Cardiac muscle cell (in vitro differentiated cells and primary cell): ENCODE measurements at places on chromosomes 2 and 18. TPM values are rescaled to one million over a fixed set of nuclear protein-coding genes. Genes with fewer than 3 reads are reported as not detected.

Gene LYG1
- polyA plus RNA-seq: 1.7 and 1.8 TPM in 2 replicates

Gene DSG4
- polyA plus RNA-seq: not detected in 2 replicates

Gene CIB4
- polyA plus RNA-seq: not detected in 2 replicates

Gene TEX44
- not detected in 2 replicates for polyA plus RNA-seq

Gene HRH4
- polyA plus RNA-seq: not detected in 2 replicates

Gene KCNF1
- polyA plus RNA-seq: 0.75 and 1.9 TPM in 2 replicates

Gene ERBB4
- 42.1 and 54.6 TPM in 2 replicates for polyA plus RNA-seq

Gene PROKR1
- polyA plus RNA-seq: not detected in 2 replicates

Gene TEKT4
- not detected in 2 replicates for polyA plus RNA-seq

Gene LRRC30
- not detected in 2 replicates for polyA plus RNA-seq

Gene VWA3B
- 0.69 TPM in 1 of 2 replicates, not detected in the other for polyA plus RNA-seq

Gene ASB18
- 0.70 TPM in 1 of 2 replicates, not detected in the other for polyA plus RNA-seq

Gene STK16
- polyA plus RNA-seq: 12.1 and 15.8 TPM in 2 replicates

Gene GALNT3
- polyA plus RNA-seq: not detected in 2 replicates

Gene DQX1
- polyA plus RNA-seq: 0.60 and 0.67 TPM in 2 replicates

Gene PECR
- 9.9 and 11.4 TPM in 2 replicates for polyA plus RNA-seq

Gene ACMSD
- polyA plus RNA-seq: 0.46 TPM in 1 of 2 replicates, not detected in the other

Gene GNAL
- 9.3 and 10.6 TPM in 2 replicates for polyA plus RNA-seq

Gene CD207
- polyA plus RNA-seq: not detected in 2 replicates

Gene DTNA
- 21.3 and 34.6 TPM in 2 replicates for polyA plus RNA-seq

Gene FECH
- polyA plus RNA-seq: 35.5 and 47.4 TPM in 2 replicates

Gene IHH
- polyA plus RNA-seq: not detected in 2 replicates

Gene EVA1A
- polyA plus RNA-seq: 0.57 and 0.59 TPM in 2 replicates

Gene SULT1C2
- 1.1 and 1.6 TPM in 2 replicates for polyA plus RNA-seq

Gene NFE2L2
- polyA plus RNA-seq: 84.5 and 90.5 TPM in 2 replicates

Gene PROC
- not detected in 2 replicates for polyA plus RNA-seq

Gene ANKRD30B
- polyA plus RNA-seq: not detected in 2 replicates

Gene FAM110C
- polyA plus RNA-seq: 0.60 and 0.85 TPM in 2 replicates

Gene TYW5
- polyA plus RNA-seq: 6.3 and 6.4 TPM in 2 replicates

Gene APCDD1
- polyA plus RNA-seq: 35.7 and 51.2 TPM in 2 replicates

Gene GULP1
- 28.3 and 41.4 TPM in 2 replicates for polyA plus RNA-seq

Gene POTEI
- 2.0 and 2.4 TPM in 2 replicates for polyA plus RNA-seq

Gene LBX2
- 1.7 TPM in 1 of 2 replicates, not detected in the other for polyA plus RNA-seq

Gene SH2D6
- 1.5 TPM in 1 of 2 replicates, not detected in the other for polyA plus RNA-seq

Gene IFIH1
- polyA plus RNA-seq: 0.88 TPM in 1 of 2 replicates, not detected in the other

Gene MOGAT1
- 0.34 TPM in 1 of 2 replicates, not detected in the other for polyA plus RNA-seq

Gene GPD2
- polyA plus RNA-seq: 8.1 and 11.3 TPM in 2 replicates

Gene PLGLB1
- 4.6 and 5.3 TPM in 2 replicates for polyA plus RNA-seq

Gene UGT1A4
- not detected in 2 replicates for polyA plus RNA-seq

Gene MGAT4A
- polyA plus RNA-seq: 5.8 and 7.4 TPM in 2 replicates

Gene RESP18
- polyA plus RNA-seq: not detected in 2 replicates

Gene UGT1A10
- polyA plus RNA-seq: not detected in 2 replicates

Gene GLI2
- 2.0 and 6.2 TPM in 2 replicates for polyA plus RNA-seq

Gene ZRANB3
- polyA plus RNA-seq: 3.9 and 5.6 TPM in 2 replicates

Gene IL1RN
- not detected in 2 replicates for polyA plus RNA-seq

Gene RASGRP3
- 21.3 and 46.3 TPM in 2 replicates for polyA plus RNA-seq

Gene SLC9A4
- 0.17 and 0.29 TPM in 2 replicates for polyA plus RNA-seq

Gene ANKRD30BL
- not detected in 2 replicates for polyA plus RNA-seq

Gene PSTPIP2
- polyA plus RNA-seq: 4.7 and 5.1 TPM in 2 replicates

Gene ATF2
- polyA plus RNA-seq: 25.7 and 38.3 TPM in 2 replicates
